ENCODE measurements at places on chromosomes 1 and 21.

- DNase-seq: no peak
Measured at GRCh38 chr1:63651161-63651701, 58.0 kb downstream of the PGM1 start.

DNA sequence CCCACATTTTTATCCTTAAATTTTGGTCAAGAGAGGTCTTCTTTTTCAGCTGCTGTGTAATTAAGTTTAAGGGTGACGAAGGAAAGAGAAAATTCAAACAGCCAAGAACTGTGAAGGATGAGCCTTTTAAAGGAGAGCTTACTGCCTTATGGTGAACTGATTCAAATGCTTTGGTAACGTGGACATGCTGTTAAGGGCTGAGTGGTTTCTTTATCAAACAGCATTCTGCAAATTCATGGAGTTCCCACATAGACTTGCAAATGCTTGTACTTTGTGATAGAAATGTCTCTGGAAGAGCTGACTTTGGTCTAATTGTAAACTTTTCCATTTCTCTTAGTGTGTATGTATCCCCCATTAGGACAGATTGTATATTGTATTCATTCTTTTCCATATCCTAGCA, 93.8 kb downstream of the CHD1L start:
- DNase-seq: no peak

- no peak for DNase-seq
Measured at GRCh38 chr21:23686737-23687523, 1920.4 kb downstream of the MRPL39 start.

DNA sequence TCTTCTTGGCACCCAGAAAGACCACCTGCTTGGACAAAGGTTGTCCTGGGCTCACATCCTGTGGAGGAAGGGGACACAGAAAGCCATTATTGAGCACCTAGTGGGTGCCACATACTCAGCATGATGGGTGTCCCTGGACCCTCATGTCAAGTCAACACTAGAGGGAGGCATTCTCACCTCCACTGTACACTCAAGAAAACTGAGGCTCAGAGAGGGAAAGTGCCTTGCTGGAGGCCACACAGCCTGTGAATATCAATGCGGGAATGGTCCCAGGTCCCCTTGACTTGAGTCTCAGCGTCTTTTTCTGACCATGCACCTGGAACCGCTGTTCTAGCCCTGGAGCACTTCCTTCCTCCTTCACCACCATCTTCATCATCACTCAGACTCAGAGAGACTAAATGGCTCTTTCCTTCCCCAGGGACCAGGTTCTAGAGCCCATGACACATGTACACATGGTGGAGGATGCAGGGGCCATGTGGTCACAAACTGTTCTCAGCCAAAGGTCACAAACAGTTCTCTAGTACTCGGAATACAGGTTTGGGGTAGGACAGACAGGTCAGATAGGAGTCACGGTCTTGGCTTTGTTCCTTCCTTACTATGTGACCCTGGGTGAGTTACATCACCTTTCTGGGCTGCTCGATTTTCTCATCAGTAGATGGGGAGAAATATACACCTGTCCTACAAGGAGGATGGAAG, 89.2 kb upstream of the WNT4 start:
- no peak for DNase-seq

GRCh38 chr1:37647281-37647680, 12.6 kb upstream of the RSPO1 start:
- no peak for DNase-seq

All from suppressor macrophage (primary cell).